ENCODE measurements at places on chromosomes 4 and X.

GRCh38 chrX:110218591-110218990 lies 99.3 kb downstream of the AMMECR1 start:
- DNase-seq, result no peak

DNA sequence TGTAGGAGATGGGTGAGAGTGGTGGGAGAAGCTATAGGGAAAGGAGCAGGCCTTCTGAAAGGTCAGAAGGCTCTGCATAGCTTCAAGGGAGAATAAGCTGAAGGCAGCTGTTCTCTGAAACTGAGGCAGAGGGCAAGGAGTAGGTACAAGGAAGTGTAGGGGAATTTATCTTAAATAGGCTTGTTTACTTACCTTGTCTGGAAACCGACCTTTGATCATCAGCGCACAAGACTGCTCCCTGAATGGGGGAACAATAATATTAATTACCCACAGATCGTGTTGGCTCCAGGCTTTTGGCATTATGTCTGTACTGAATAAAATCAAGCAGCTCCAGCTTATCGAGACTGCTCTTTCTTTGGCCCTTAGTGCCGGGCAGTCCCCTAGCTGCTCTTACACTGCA lies 175.5 kb upstream of the MAGEB16 start:
- no peak for DNase-seq

DNA sequence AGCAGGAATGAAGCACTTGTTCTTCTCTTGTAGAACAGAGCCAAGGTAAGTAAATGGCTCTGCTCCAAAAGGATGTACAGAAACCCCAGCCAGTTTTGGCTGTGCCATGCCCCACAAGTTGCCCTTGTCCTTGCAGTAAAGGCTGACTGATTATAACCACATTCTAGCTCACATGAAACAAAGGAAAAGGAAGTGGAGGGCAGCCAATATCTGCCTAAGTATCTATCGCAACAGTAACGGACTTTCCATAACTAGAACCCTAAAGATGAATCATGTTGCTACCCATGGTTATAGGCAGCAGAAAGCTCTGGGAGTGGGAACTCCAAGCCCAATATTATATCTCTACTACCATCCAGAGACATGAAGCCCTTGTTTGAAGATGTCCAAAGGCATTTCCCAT lies 95.7 kb downstream of the COMMD8 start:
- DNase-seq, result no peak

DNA sequence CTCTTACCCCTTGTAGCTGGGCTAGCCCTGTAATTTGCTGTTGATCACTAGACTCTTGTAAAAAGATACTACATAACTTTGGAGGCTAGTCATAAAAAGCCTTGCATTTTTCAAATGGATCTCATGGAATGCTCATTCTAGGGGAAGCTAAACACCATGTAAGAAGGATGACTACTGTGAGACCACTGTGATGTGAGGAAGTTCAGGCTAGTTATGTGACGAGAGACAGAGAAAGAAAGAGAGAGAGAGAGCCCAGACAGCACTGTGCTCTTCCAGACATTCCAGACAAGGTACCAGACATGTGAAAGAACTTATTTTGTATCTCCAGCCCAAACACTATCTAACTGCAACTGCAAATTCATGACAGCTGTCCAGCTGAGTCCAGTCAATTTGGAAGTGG lies 404.6 kb upstream of the PITX2 start:
- no peak for DNase-seq

DNA sequence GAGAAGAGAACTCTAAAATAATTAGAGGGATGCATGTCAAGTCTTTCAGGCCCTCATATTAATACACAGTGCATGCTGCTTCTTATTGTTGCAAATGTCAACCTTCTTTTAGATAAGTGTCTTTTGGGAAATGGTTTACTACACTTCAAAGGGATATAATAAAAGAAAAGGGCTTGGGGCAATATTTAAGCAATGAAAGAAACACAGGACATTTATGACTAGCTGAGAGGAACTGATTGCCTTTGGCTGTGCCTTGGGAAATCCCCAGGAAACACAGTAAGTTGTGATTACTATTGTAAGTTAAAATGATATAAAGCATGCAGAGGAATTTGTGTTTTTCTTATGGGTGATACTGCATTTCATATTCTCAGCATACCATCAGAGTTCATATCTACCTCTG lies 1036.2 kb upstream of the GRID2 start:
- DNase-seq, result no peak

DNA sequence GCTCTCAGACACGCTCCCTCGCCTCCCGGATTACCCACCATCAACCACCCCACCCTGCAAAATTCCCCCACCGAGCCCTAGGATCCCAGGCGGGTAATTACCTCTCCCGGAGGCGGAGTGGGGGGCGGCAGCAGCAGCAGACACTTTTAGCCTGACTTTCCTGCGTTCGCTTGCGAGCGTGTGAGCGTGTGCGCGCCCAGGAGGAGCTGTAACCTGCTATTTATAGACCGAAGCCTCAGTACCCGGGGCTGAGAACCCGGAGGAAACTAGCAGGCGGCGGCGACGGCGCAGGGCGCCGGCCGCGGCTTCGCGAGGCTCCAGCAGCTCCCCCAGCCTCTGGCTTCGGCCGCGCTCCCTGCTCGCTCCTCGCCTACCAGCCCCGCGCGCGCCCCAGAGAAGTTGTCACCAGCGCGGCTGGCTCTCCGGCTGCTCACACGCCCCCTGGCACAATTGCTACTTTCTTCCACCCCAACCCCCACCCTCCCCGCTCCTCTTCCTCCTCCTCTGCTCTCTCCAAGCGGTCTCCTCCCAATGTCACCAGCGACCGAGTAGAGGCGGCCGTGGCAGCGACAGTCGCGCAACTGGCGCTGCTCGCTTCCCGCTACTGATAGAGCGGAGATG lies at the start of gene INPP4B:
Gene INPP4B, minus strand, starts transcription at position 194 of the 621 bp plus-strand sequence.
- DNase-seq, result peak; percentile 28

DNA sequence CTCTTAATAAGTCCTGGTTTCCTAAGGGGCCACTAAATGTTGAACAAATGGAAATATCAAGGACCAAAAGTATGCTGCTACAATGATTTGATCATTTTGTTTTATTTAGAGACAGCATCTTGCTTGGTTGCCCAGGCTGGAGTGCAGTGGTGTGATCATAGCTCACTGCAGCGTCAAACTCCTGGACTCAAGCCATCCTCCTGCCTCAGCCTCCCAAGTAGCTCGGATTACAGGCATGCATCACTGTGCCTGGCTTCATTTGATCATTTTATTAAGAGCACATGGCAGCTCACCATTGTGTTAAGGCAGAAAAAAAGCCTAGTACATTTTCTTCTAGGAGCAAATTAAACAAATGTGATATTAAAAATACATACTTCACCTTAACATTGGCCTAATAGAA lies 52.7 kb downstream of the DCLK2 start:
- DNase-seq, result no peak

DNA sequence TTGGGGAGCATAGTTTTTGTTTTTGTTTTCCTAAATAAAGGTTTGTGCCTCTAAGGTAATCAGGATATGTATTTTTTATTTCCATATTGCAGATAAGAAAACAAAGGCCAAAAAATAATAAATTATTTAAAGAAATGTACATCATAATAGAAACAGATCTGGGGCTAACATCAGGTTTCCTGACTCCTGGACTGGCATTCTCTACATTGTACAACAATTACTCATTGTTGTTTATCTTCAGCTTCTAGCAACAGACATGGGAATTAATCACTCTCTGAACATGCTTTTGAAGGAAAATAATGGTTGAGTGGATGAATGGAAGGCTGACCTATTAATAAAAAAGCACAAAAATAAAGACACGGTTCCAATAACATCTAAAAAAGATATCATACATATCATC lies 146.2 kb downstream of the KCNIP4 start:
- DNase-seq, result no peak

DNA sequence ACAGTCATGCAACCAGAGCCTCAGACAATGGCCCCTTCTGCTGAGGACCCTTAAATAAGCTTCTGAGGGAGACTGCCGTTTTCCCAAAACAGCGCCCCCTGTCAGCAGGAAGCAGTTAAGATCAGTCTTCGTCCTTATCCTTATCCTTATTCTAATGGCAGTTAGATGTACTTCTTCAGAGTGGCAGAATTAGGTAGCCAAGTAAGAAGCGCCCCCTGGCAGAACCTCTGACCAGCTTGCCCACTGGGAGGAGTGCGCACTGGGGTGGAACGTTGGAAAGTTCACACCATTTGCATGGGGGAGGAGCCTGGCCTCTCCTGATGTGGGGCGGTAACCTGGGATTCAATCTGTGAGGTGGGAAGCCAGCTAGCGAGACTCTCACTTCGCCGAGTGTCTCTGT lies 133.6 kb upstream of the QRFPR start:
- DNase-seq, result no peak
